ENCODE measurements at places on chromosomes 3 and 15.

- DNase-seq, result no peak
These were observed 33.4 kb upstream of the STIMATE start for GRCh38 chr3:52930748-52931147.

- DNase-seq, result no peak
These were observed 63.0 kb downstream of the VPS8 start for GRCh38 chr3:184874709-184875644.

DNA sequence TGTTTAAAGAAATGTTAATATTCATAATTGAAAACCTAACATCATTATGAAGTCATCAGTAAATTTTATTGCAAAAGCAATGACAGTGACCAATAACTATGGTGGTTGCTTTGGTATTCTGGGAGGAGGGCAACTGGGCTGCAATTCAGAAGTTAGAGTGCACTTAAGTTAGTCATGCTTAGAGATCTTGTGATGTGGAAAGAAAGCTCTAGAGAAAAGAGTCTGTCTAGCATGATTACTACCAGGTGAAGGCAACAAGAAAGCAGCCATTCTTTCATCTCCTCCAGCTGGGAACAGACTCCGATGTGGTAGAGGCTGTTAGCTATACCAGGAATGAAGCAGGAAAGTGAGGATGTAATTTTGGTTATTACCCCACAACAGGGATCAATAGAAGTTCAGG, 625.6 kb downstream of the SI start:
- DNase-seq, result no peak

DNA sequence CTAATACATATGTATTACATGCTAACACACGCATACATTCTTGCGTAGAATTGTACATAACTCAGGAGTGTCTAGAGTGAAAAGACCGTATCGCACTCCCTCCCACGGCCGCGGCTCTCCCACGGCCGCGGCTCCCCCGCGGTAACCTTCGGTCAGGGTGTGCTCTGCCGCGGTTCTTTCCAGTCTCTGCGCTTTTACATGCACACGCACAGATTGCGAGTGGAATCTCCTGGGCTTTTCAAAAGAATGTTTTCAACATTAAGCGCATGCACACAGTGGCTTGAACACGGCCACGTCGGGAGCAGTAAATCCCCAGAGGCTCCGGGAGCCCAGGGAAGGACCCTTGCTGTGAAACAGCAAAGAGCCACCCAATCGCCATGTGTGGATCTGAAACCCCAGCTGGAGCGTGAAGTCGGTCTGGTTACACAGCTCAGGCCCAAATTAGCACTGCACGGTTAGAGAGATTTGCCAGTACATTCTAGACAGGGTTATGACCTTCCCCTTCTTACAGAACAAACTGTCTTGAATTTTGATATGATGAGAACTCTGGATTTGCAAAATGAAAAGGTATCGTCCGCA, 805 bp upstream of the RGMA start:
- no peak for DNase-seq
